ENCODE measurements at places on chromosomes 7 and 10.

- DNase-seq, result no peak
Observed at GRCh38 chr7:74387606-74388005, 66.1 kb upstream of the GTF2IRD1 start.

GRCh38 chr10:80609331-80609730 is 71.6 kb downstream of the SH2D4B start:
- DNase-seq, result no peak

DNA sequence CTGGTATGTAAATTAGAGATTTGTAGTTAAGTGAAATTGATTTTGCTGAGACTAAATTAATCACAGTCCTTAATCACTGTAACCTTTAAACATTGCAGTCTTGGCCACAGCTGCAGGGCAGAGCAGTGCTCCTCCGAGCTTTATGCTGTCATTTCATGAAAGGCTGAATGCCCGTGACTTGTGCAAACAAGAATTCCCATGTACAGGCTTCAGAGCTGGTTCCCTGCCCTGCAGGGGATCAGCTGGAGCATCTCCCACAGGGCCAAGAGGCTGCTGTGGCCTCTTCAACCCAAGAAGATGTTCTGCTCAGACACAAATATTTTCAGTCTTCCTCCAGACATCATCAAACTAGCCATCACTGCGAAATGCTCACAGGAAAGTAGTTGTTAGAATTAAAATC is 419.1 kb downstream of the AUTS2 start:
- DNase-seq, result no peak

GRCh38 chr10:81820418-81820817 is 54.6 kb upstream of the NRG3 start:
- DNase-seq, result no peak

- no peak for DNase-seq
Observed at GRCh38 chr10:5911670-5912069, 21.6 kb downstream of the FBH1 start.

GRCh38 chr10:51246156-51246555 is 171.9 kb downstream of the PRKG1 start:
- no peak for DNase-seq

GRCh38 chr7:135575296-135575695 is 17.6 kb downstream of the NUP205 start:
- no peak for DNase-seq

- DNase-seq, result no peak
Observed at GRCh38 chr10:70323697-70324338, 40.0 kb upstream of the NPFFR1 start.

GRCh38 chr7:159207393-159207792 is 62.7 kb upstream of the VIPR2 start:
- DNase-seq, result no peak

DNA sequence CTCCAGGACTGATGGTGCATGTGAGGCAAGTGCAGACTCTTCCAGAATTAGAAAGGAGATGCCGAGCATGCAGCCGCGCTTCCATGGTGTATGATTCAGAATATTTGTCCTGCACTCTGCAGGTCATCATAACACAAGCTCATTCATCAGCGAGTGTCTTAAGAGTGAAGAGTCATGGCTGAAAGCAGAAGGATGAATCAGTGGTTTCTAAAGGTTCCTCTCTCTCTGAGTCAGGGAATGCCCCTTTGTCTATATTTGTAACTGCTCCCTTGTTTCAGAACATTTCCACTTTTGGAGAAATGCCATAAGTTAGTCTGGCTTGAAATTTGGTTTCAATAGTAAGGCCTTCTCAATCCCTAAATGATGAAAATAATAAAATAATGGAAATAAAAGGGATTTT is 52.3 kb downstream of the HECW1 start:
- DNase-seq, result no peak

- no peak for DNase-seq
Observed at GRCh38 chr7:27442455-27442854, 199.9 kb downstream of the EVX1 start.

DNA sequence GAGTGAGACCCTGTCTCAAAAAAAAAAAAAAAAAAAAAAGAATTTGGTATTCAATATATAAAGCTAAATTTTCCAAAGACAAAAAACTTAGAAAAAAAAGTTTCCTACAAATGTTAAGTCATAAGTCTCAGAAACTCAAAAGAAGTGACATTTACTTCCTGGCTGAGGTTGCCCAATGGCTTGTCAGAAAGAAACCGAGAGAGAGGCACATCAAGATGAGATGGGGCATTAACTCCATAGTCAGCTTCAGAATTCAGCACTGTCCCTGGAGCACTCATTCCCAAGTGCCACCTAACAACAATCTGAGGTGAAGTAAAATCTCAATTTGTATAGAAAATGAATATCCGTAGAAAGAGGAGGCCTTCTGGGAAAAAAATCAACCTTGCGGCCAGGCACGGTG is 6.8 kb upstream of the SPOCK2 start:
- no peak for DNase-seq

DNA sequence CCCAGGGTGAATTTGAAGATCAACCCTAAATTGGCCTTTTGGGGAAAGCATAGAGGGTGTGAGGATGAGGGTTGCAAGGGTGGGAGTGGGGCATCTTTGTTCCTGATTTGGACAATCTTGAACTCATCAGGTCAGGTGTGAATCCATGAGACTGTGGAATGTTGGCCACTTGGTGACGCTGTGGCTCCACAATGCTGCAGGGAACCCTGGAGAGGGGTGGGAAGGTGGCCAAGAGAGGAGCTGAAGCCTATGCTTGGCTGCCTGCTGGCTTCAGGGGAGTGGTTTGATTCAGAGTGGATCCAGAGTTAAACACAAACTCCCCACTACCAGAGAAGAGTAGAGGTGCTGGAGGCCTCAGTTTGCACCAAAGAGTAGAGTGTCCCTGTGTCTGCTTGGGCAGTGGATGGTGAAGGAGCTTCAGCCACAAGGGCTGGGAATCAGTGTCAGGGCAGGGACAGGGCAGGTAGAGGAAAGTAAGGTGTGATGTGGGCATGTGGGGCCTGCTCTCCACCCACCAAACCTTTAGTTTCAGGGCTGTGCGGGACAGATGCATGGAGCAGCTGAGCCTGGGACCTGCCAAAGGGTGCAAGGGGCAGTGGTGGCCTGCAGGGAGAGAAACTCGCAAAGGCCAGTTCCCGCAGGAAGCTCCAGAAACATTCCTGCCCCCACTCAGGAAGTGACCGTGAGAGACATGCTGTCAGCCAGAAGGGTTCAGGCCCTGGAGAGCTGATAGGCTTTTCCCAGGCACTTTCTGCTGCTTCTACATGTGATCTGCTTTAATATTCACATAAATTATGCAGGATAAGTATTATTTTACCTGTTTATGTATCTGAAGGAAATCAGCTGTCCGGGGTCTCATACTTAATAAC is 81.0 kb upstream of the PRSS58 start:
- DNase-seq, result no peak

GRCh38 chr10:79349072-79349491 is 1.8 kb downstream of the PPIF start:
- no peak for DNase-seq

DNA sequence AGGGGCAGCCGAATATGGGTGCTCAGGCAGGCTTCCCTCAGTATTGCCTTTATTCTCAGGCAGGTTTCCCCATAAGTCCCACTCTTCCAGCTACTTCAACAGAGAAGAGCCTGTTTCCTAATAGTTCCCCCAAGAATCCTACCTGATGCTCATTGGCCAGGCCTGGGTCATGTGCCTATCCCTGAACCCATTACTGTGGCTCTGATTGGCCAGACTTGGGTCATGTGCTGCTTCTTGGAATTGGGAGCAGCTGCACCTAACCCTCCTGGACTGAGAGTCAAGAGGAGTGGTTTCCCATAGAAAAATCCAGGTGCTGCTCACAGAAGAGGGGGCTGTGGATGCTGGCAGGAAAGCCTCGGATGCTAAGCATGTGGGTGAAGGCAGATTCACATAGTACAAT is 21.7 kb downstream of the OPALIN start:
- no peak for DNase-seq

GRCh38 chr10:100377830-100378229 is 30.8 kb downstream of the SCD start:
- no peak for DNase-seq

GRCh38 chr10:122191936-122192541 is 79.1 kb upstream of the BTBD16 start:
- no peak for DNase-seq

DNA sequence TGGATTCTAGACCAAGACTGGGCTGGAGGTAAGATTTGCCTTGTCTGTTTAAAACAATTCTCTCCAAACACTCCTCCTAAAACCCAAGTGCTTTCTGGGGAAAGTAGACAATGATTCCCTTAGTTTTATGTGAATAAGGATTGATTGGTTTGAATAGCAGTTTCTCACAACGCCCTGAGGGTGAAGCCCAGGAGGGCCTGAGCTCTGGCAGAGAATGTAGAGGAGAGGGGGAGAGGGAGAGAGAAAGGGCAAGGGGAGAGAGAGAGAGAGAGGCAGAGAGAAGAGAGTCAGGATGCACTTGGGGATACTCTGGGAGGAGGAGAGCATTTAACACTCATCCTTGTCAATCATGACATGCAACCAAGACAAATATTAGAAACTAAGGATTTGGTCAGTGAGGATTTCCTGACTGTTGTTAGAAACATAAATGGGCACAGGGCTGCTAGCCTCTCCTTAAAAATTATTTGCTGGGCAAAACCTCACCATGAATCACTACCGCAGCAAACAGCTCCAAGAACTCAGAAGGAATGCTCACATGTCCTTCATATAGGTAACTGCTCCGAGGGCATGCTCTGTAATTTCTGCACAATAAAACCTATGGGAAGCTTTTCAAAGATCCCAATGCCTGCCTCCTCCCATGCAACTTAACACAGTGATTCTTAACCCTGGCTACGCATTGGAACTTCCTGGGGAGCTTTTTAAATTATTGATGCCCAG is 55.2 kb upstream of the RAPGEF5 start:
- no peak for DNase-seq

All from stimulated activated CD4-positive, alpha-beta T cell treated with anti-CD3 and anti-CD28 coated beads, Interleukin-12 subunit alpha, Interleukin-12 subunit beta, amount 100 ng/mL, for 24 hours (primary cell).